ENCODE measurements at places on chromosomes 13 and 19. TPM values are rescaled to one million over a fixed set of nuclear protein-coding genes. Genes with fewer than 3 reads are reported as not detected.

Gene OR7C2
- not detected for total RNA-seq

Gene OR10H1
- total RNA-seq = not detected

- DNase-seq = peak; percentile 38
- H3K36me3 ChIP-seq = no peaks in the 10 kb centered on the region
- peaks cover 6% of the 10 kb centered on the region for H3K4me1 ChIP-seq
- H3K27me3 ChIP-seq = no peaks in the 10 kb centered on the region
These were observed 14.5 kb downstream of the SHISA2 start for GRCh38 chr13:26037302-26037701.

DNA sequence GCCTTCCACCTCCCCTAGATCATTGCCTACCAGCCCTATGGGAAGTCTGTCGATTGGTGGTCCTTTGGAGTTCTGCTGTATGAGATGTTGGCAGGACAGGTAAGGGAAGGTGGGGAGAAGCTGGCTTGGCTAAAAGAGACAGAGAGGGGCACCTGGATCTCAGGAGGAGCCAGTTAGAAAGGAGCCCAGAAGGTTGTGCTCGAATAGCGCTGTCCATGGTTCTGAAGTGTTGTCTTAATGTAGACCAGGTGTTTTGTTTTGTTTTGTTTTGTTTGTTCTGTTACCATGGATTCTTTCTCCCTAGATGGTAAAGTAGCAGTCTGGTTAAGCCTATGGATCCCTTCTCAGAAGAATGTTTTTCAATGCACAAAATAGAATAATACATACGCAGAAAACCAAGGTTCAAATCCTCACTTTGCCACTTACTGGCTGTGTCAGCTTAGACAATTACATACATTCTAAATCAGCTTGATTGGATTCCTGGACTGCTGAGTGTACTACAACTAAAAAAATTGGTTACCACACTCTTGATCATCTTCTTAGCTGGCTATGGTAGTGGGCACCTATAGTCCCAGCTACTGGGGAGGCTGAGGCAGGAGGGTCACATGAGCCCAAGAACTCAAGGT is 5.9 kb upstream of the CACNG7 start:
- no peaks in the 10 kb centered on the region for H3K36me3 ChIP-seq
- no peaks in the 10 kb centered on the region for H3K27me3 ChIP-seq
- H3K27ac ChIP-seq = no peak overlapping the region
- no peaks in the 10 kb centered on the region for H3K4me1 ChIP-seq
- no peak overlapping the region for H3K4me3 ChIP-seq
- DNase-seq = peak; percentile 44
